ENCODE measurements at places on chromosomes 2 and 18.

- DNase-seq, result no peak
These were observed 173.5 kb downstream of the FSHR start for GRCh38 chr2:48980846-48981245.

DNA sequence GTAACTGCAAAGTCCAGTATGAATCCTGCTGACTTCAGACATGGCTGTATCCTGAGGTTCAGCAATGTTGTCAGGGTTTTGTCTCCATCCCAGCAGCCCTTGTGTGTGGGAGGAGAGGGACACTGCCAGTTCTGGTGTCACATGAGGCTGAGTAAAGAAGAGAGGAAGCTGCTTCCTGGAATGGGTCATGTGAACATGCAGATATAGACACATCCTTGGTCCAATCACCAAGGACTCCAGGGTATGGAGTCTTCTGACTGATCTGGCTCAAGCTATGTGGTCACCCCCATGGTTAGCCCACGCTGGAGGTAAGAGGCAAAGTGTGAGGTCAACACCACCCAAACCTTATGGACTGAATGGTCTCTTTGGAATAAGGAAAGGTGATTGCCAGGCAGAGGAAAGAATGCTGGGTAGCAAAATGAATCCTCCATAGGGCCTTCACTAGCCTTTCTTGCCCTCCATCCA, 134.4 kb upstream of the SLC1A4 start:
- DNase-seq, result no peak

- DNase-seq, result no peak
These were observed 755.5 kb downstream of the RNF144A start for GRCh38 chr2:7672685-7673071.

DNA sequence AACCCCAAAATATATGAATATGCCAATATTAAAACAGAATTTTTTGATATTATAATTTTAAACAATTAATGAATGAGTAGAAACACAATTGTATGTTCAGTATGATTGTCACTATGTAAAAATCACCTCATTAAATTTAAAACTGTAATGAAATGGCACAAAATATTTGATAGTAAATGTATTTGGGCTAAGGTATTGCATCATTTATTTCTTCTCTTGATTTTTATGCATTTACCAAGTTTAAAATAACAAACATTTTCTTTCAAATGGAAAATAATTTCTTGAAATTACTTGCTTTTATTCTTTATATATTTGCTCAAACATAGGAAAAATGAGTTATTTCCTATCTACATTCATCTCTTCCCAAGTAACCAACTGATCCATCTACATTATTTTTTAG, 782.6 kb downstream of the KCNJ3 start:
- DNase-seq, result no peak

GRCh38 chr18:62897153-62897552, 181.8 kb downstream of the PHLPP1 start:
- no peak for DNase-seq

GRCh38 chr2:161913865-161914264, 160.2 kb downstream of the DPP4 start:
- DNase-seq, result no peak

GRCh38 chr2:149915151-149915550, 327.6 kb upstream of the MMADHC start:
- DNase-seq, result no peak

DNA sequence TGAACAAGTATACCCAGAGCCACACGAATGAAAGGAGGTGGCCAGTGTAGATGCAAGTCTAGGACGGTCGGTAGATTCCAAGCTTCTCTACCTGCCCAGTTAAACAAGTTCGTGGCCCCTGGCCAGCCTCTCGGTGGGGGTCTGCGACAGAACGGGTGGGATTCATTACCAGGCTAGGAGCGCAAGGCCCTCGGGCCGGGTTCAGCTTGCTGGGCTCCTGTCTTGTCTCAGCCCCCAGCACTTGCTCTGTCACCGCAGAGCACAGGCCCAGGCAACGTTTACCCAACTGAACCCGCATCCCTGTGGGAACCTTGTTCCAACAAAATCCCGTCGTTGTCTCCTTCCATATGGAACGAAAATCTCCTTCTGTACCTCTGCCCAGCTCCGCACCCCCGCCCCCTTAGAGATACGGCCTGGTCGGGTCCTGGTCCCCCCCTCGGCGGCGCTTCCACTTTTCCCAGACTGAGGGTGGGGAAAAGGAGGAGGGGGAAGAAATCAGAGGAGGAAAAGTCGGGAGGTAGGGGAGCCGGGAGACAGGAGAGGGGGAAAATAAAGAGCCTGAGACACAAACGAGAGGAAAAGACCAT, 1.9 kb upstream of the EMX1 start:
- DNase-seq, result no peak

DNA sequence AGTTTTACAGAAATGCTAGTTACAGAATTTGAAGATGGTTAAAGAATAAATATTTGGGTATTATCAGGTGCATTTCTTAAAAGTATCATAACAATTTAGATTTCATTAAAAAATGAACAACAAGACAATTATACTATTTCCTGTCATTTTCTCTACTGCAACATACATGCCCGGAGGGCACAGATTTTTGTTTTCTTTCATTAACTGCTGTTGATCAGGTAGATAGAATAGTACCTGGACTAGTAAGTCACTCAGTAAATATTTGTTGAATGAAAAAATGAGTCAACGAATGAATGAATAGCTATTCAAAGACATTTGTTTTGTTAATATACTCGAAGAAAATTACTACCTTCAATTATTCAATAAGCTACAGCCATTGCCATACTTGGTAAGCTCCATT, 531.2 kb upstream of the VRK2 start:
- DNase-seq, result no peak

GRCh38 chr2:241817126-241817820, 8.3 kb downstream of the NEU4 start:
- no peak for DNase-seq

- no peak for DNase-seq
These were observed 2.6 kb upstream of the HNRNPLL start for GRCh38 chr2:38605298-38605830.

GRCh38 chr18:73741946-73742345, 405.7 kb downstream of the FBXO15 start:
- DNase-seq, result no peak

GRCh38 chr2:207764096-207764630, 5.5 kb downstream of the FZD5 start:
- no peak for DNase-seq

DNA sequence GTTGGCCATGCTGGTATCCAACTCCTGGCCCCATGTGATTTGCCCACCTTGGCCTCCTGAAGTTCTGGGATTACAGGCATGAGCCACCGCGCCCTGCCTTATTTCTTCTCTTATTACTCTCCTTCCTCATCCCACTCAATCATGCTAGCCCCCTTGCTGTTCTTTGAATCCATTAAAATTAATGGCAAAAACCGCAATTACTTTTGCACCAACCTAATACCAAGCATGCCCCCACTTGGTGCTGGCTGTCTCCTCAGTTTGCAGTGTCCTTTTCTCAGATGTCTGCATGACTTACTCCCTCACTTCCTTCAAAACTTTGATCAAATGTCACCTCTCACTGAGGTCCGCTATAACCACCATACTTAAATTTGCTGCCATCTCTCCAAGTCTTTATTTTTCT, 34.6 kb downstream of the DYTN start:
- no peak for DNase-seq

DNA sequence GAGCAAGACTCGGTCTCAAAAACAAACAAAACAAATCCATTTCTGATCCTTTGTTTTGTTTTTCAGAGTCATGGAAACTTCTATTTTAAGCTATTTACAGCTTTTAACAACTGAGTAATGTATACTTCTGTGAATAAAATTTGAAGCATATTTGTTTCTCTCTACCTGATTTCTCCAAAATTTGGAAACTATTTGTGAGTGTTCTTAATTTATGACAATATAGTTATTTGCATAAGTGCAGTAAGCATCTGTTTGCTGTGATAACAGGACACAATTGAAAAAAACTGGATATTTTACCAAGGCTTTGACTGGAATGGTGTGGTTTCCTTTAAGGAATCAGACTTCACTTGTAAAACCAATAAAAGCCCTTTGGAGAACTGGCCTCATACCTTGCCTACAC, 53.3 kb upstream of the GULP1 start:
- DNase-seq, result no peak

DNA sequence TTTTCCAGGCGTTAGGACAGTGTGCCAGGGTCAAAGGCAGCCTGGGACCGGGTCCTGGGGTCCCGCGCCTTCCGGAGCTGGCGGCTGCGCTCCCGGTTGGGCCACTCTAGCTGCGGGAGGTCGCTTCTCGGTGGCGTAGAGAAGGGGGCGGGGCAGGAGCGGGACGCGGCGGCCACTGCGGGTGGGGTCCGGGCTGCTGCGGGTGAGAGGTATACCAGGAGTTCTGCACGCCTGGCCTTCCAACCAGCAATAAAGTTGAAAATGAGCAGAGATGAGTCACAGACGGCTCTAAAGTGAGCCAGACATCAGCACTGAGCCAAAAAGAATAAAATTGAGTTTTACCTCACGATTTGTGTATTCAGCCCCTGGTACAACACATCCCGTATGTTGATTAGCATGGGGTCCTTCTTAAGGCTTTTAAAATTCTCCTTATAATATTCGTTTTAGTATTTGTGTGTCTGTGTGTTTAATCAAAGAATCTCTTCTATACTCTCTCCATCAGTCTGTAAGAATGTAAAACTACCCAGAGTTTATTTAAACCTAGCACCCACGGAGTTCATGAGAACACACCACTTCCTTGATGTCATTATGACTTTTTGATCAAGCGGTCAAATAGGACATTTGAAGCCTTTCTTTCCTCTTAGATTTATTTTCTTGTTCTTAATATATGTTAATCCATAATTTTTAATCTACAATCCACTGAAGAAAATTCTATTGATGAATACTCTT, at the start of gene C1GALT1C1L:
Gene C1GALT1C1L, minus strand, starts transcription at position 108 of the 729 bp plus-strand sequence. Its CDS starts 107 bp downstream, at position 1.
- DNase-seq, result peak; percentile 23

- no peak for DNase-seq
These were observed 230.6 kb upstream of the EPAS1 start for GRCh38 chr2:46066601-46067000.

DNA sequence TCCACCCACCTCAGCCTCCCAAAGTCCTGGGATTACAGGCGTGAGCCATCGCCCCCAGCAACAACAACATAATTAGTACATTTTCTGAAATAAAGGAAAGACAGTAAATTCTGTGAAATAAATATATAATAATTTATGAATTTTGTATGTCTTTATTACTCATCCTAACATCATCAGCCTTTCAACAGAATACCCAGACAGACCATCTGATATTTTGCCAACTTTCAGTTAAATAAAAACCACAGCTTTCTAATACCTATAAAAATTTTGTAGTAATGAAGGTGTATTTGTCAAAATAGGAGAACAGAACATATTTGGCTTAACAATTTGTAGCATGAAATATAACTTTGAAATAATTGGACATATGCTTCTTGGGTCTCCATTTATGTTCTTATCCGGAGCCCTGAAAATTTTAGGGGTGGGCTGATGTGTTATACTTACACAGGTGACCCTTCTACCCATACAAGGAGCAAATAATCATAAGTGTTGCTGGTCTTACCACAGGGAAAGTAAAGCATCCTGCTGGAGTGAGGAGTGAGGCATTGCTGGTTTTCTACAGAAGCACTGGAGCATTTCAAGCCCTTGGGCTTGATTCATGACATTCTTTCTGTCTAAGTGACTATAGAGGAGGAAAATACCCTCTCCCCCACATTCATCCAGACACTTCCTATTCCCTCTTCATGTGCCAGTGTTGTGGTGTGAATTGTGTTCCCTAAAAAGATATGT, 99.3 kb downstream of the SPOPL start:
- no peak for DNase-seq

DNA sequence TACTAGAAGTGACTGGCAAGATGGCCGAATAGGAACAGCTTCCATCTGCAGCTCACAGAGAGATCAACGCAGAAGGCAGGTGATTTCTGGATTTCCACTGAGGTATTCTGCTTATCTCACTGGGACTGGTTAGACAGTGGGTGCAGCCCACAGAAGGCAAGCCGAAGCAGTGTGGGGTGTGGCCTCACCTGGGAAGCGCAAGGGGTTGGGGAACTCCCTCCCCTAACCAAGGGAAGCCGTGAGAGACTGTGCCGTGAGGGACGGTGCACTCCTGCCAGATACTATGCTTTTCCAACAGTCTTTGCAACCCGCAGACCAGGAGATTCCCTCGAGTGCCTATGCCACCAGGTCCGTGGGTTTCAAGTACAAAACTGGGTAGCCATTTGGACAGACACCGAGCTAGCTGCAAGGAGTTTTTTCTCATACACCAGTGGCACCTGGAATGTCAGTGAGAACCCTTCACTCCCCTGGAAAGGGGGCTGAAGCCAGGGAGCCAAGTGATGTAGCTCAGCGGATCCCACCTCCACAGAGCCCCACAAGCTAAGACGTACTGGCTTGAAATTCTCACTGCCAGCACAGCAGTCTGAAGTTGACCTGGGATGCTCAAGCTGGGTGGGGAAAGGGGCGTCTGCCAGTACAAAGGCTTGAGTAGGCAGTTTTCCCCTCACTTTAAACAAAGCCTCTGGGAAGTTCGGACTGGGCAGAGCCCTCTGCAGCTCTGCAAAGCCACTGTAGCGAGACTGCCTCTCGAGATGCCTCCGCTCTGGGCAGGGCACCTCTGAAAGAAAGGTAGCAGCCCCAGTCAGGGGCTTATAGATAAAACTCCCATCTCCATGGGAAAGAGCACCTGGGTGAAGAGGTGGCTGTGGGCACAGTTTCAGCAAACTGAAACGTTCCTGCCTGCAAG, 40.1 kb downstream of the PLEK start:
- no peak for DNase-seq

DNA sequence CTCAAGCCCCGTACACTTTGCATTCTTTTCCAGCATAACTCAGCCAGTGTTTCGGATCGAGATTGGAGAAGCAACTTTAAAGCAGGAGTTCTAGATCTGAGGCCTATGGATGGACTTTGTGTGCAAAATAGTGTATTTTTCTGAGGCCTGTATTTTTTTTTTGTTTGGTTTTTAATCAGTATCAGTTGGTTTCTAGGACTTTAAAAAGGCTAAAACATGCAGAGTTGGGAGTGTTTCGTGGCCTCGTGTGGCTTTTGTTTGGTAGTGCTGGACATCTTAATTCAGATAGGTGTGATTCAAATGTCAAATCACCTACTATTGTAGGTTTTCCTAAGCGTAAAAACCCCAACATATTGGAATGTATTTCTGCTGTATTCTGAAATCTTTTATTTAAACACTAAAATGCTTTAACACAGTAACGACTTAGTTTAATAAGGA, 282 bp upstream of the PUS10 start:
- DNase-seq, result no peak

DNA sequence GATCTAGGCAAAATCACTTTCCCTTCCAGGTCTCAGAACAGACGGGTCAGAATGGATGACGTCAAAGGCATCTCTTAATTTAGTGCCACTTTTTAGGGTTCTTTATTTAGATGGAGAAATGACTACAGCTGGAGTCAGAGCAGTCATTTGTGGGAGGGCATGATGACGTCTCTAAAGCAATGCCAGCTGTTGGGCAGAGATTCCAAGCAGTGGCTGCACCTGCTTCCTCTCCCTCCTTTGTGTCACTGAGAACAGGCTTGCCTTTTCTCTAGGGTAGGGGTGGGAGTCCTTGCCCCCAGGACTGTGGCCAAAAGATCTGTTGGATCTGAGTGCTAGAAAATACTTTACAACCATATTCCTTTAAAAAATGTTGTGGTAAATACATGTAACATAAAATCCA, 28.7 kb upstream of the SKOR2 start:
- no peak for DNase-seq
